ENCODE measurements at places on chromosomes 7 and 10. TPM values are rescaled to one million over a fixed set of nuclear protein-coding genes. Genes with fewer than 3 reads are reported as not detected.

DNA sequence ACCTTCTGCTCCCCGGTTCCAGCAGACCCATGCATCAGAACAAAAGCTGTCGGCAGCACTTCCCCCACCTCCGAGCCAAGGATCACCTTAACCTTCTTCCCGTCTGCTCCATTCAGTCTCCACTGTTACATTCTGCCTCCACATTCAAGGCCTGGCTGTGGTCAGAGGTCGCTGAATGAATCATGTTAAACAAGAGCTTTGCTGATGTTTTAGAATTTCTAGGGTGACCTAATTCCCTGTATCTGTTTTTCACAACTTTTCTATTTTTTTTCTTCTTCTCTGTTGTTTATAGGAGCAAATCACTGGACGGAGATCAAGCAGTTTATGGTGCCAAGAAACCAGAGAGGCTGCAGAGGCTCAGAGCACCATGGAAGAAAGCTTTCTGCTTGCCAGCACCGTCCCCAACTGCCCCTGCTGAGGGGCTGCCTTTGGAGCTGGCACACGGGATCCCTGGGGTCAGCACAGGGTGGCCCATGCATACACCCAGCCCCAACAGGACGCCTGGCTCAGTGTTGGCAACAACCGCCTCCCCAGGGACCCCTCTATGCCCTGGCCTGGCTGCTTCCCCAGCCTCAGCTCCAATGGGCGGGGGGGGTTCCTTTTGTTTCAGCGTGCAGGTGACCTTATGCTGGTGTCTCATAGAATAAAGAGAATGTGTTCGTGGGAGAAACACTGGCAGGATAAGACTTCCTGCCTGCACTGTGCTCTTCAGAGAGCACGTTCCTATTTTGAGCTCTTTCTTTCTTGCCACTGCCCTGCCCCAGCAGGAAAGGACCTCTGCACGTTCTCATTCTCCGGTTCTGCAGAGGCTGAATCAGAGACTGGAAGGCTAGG lies 182.7 kb upstream of the LYZL2 start:
- H3K4me3 ChIP-seq = peak overlapping the region; percentile 23
- peaks cover 84% of the 10 kb centered on the region for H3K4me1 ChIP-seq
- peak overlapping the region; percentile 70 for H3K27ac ChIP-seq
- no peaks in the 10 kb centered on the region for H3K36me3 ChIP-seq
- peak; percentile 89 for DNase-seq

GRCh38 chr10:13490503-13490902 lies 38.3 kb downstream of the BEND7 start:
- no peak for DNase-seq
- H3K36me3 ChIP-seq = peaks cover 19% of the 10 kb centered on the region
- H3K4me3 ChIP-seq = no peak overlapping the region
- H3K27me3 ChIP-seq = no peaks in the 10 kb centered on the region

DNA sequence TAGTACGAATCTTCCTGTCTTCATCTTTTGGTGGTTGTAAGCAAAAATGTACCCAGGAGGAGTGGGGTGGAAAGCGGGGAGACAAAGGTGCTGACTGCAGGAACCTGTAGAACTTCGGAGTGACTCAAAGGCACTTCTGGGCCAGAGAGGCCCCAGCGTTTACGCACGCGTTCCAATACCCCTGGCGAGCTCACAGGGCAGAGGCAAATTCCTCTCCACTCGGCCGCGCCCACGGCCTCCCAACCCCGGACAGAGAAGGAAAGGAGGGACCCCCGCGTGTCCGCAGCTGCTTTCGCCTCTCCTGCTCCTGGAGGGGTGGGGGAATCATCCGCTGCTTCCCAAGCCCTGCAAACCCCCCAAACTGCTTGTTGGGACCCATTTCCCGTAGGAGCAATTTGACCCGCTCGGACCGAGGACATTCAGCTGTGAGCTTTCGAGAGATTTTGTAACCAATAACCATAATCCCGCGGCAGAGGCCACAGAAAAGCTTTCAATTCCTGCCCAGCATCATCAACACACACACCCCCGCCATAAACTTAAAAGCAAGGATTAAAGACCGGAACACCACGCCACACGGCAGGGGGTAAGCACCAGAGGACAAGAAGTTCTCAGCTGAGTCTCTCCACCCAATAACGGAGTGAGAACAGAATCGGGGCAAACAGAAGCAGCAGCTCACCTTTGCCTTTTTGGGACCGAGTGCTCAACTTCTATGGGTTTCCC lies 2.3 kb downstream of the IGF2BP3 start:
- peaks cover 37% of the 10 kb centered on the region for H3K4me1 ChIP-seq
- peaks cover 76% of the 10 kb centered on the region for H3K27me3 ChIP-seq
- DNase-seq = no peak

- H3K27me3 ChIP-seq = no peaks in the 10 kb centered on the region
- H3K27ac ChIP-seq = no peak overlapping the region
- H3K4me3 ChIP-seq = no peak overlapping the region
Observed at GRCh38 chr10:23013581-23014335, 81.6 kb upstream of the MSRB2 start.

The STRIP2 gene
- total RNA-seq = 0.71 TPM

The TMEM120A gene
- 49.0 TPM for total RNA-seq

DNA sequence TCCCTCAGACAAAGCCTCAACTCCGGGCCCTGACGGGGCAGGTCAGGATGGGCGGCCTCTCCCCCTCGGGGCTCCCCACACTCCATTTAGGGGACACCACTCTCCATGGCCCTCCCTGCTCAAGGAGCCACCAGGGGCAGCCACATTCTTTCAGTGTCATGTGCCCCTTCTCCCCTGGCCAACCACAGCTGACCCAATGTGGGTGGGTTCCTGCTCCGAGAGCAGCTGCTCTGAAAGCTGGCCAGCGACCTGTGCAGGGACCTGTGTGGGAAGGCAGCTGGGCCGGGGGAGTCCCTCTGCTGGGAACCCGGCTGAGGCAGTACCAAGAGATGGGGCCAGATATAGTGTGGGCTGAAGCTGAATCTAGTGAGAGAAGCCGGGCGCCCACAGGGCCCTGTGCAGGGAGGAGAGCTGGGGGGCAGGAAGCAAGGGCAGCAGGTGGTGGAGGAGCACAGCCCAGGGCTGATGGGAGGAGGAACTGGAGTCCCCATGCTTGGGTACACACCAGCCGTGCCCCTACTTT lies 40.6 kb upstream of the NPFFR1 start:
- H3K36me3 ChIP-seq = no peaks in the 10 kb centered on the region
- no peaks in the 10 kb centered on the region for H3K4me1 ChIP-seq
- no peak overlapping the region for H3K4me3 ChIP-seq
- DNase-seq = peak; percentile 47
- H3K27ac ChIP-seq = no peak overlapping the region

DNA sequence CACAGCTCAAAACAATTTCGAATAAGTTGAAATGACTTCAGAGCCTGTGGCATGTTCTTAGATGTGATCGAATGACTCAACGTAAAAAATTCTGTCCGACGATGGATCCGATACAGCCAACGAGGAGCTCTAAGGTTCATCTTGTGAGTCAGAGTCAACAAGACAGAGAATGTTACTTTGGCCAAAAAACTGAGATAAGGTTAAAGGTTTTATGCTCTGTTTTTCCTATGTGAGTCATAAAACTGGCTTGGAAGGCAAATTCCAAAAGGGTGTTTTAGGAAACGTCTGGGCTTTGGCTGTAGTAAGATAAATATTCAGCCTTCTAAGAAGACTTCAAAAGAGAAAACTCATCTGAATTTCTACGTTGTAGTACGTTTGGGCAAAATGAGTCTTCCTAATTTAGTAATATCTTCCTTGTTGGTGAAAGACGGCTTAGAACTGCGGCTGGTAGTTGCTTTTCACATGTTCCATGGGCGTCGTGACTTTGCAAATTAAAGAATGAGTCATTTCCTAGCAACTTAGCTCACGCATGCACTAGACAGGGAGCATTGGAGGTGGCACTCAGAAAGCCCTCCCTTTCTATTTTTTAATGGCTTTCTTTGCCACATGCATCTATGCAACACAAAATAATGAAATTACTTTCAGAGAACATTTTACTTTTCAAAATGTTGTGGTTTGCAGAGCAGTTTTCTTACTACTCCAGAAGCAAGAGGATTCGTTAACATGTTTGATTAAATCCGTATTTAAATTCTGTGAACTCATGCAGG lies 28.2 kb downstream of the PFKP start:
- H3K27me3 ChIP-seq = no peaks in the 10 kb centered on the region
- peak overlapping the region; percentile 18 for H3K4me3 ChIP-seq
- H3K4me1 ChIP-seq = no peaks in the 10 kb centered on the region
- no peaks in the 10 kb centered on the region for H3K36me3 ChIP-seq
- DNase-seq = peak; percentile 80

- H3K36me3 ChIP-seq = no peaks in the 10 kb centered on the region
- H3K27ac ChIP-seq = no peak overlapping the region
- no peaks in the 10 kb centered on the region for H3K27me3 ChIP-seq
- H3K4me1 ChIP-seq = no peaks in the 10 kb centered on the region
Observed at GRCh38 chr7:22944022-22944421, 69.9 kb downstream of the HYCC1 start.

The THSD7A gene
- total RNA-seq = 6.1 TPM

GRCh38 chr10:127968027-127968441 lies 61.1 kb downstream of the PTPRE start:
- H3K4me3 ChIP-seq = no peak overlapping the region
- no peaks in the 10 kb centered on the region for H3K4me1 ChIP-seq
- H3K27ac ChIP-seq = no peak overlapping the region
- DNase-seq = no peak
- H3K27me3 ChIP-seq = no peaks in the 10 kb centered on the region
- no peaks in the 10 kb centered on the region for H3K36me3 ChIP-seq

The NKX1-2 gene
- total RNA-seq = not detected

The AQP1 gene
- 191 TPM for total RNA-seq

The SFMBT2 gene
- total RNA-seq = 4.2 TPM

The NRAP gene
- not detected for total RNA-seq

DNA sequence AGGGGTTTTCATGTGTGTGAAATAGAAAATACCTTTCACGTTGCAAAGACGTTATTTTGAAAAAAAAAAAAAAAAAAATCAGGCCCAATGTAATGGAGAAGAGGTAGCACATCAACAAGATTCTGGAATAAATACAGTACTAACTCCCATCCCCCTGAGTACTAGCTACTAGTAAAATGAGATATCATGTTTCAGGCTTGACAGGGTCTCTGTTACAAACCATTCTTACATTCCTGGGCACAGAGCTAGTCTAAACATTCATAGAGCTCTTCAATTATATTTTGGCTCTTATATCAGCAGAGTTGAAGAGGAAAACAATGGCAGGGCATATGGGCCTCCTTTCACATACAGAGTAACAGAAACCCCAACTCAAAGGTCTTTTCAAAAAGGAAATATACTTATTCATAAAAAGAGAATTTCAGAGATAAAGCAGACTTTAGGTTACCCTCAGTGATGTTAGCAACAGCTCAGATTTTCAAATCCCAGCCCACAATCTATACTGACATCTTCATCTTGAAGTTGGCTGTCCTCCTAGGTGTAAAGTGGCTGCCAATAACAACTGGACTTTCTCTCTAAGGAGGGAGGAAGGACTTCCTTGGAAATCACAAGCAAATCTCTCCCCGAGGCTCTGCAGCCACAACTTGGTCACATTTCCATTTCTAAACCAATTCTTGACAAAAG lies 18.6 kb downstream of the C7orf33 start:
- H3K36me3 ChIP-seq = no peaks in the 10 kb centered on the region
- no peak overlapping the region for H3K4me3 ChIP-seq
- H3K27ac ChIP-seq = no peak overlapping the region
- DNase-seq = no peak
- peaks cover 18% of the 10 kb centered on the region for H3K4me1 ChIP-seq

DNA sequence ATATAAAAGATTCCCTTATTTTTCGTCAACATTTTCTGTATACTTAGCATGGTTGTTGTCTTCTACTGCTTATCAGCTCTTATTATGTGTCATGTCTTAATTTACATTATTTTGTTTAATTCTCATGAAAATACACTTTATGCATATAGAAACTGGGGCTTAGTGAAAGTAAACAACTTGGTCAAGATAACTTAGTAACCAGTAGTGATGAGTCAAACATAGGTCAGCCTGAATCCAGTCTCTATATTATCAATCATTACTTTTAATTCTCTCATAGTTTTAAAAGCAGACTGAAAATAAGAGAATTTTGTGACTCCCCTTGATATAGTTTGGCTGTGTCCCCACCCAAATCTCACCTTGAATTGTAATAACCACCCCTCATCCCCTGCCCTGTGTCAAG lies 119.6 kb upstream of the TPK1 start:
- no peak overlapping the region for H3K4me3 ChIP-seq
- DNase-seq = no peak
- no peak overlapping the region for H3K27ac ChIP-seq

GRCh38 chr7:101618207-101618839 lies 10.8 kb downstream of the MYL10 start:
- H3K4me3 ChIP-seq = no peak overlapping the region
- no peak overlapping the region for H3K27ac ChIP-seq
- no peaks in the 10 kb centered on the region for H3K27me3 ChIP-seq

DNA sequence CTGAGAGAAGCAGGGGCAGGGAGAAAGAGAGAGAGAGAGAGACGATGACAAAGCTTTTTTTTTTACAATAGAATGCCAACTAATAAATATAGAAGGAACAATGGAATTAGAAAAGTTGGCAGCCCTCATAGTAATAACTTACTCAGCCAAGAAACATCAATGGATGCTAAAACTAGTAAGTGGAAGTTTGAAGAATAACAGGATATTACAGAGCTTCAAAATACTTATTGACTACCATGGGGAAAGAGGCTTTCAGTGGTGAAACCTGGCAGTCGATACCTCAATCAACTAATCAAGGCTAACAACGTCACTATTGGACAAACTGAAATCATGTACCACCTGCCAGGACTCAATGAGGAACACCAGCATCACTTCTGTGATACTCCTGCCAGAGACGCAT lies 100.5 kb upstream of the LRRC4 start:
- H3K27ac ChIP-seq = no peak overlapping the region
- peaks cover 69% of the 10 kb centered on the region for H3K27me3 ChIP-seq
- DNase-seq = no peak
- H3K4me1 ChIP-seq = peaks cover 24% of the 10 kb centered on the region

The COL17A1 gene
- total RNA-seq = not detected

DNA sequence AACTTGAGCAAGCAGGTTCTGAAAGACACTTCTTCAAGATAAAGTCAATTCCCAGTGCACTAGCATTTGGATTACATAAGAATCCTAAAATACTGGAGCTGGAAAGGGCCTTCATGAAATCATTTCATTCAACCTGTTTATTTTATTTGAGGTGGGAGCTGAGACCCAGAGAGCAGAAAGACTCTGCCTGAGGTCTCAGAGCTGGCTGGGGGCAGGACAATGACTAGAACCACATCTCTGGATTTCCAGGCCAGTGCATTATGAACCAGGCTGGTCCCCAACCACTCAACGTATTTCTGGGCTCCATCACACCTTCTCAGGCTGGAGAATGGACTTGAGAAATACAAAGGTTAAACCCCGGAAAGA lies 8.4 kb downstream of the ANXA11 start:
- H3K27me3 ChIP-seq = no peaks in the 10 kb centered on the region
- peaks cover 59% of the 10 kb centered on the region for H3K4me1 ChIP-seq
- H3K27ac ChIP-seq = peak overlapping the region; percentile 53
- H3K4me3 ChIP-seq = no peak overlapping the region
- no peak for DNase-seq

The LEP gene
- total RNA-seq = 0.27 TPM
